ENCODE measurements at places on chromosomes 3 and 15. TPM values are rescaled to one million over a fixed set of nuclear protein-coding genes. Genes with fewer than 3 reads are reported as not detected.

DNA sequence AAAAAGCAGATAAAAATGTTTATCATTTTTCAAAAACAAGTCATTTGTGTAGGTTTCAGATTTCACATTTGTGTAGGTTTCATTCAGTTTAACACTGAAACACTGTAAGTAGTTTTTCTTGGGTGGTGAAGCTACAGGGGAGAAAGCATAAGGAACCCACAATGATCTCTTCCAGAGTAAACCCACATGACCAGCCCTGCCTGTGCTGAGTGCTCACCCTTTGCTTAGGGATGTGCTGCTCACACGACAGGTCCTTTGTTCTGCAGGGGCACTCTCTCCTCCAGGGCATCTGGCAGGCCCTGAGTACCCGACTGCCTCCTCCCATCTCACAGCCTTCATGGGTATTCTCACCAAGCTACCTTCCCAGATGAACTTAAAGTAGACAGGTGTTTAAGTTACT is 28.9 kb downstream of the ZXDC start:
- no peaks in the 10 kb centered on the region for H3K4me1 ChIP-seq
- no peak overlapping the region for H3K27ac ChIP-seq
- H3K27me3 ChIP-seq: no peaks in the 10 kb centered on the region
- H3K4me3 ChIP-seq: no peak overlapping the region
- DNase-seq: no peak

DNA sequence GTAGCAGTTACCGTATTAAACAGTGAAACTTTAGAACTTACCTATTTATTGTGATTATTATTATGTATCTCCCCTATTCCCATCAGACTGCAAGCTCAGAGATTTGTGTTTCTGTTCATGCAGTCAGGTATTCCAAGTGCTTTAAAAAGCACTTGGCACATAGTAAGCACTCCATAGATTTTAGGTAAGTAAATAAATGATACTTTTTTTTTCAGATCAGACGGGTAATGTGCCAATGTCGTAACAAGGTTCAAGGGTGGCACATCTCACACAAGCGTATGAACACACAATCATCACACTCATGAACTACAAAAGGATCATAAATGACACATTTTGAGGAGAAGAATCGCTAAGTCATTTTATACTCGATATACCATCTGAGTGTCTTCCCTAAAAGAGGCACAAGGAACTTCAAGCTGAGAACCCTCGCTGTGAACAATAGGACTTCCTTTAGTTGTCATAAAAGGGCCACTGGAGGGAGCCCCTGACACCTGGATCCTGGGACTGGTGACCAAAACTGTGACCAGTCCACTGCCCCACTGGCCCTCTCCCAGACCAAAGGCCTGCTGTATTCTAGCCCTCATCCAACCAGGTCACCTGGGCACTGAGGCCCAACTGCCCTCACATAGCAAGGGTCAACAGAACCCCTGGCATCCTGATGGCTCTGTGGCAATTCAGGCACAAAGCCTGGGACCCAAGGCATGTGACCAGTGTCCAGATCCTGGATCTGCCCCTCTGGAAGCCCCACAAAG is 32.1 kb downstream of the KIF9 start:
- no peaks in the 10 kb centered on the region for H3K4me1 ChIP-seq
- DNase-seq: no peak
- H3K36me3 ChIP-seq: no peaks in the 10 kb centered on the region
- H3K4me3 ChIP-seq: no peak overlapping the region
- H3K27ac ChIP-seq: no peak overlapping the region

GRCh38 chr3:177811112-177811511 is 613.8 kb upstream of the TBL1XR1 start:
- no peaks in the 10 kb centered on the region for H3K27me3 ChIP-seq
- no peak overlapping the region for H3K27ac ChIP-seq
- H3K4me1 ChIP-seq: peaks cover 7% of the 10 kb centered on the region
- H3K36me3 ChIP-seq: no peaks in the 10 kb centered on the region

GRCh38 chr15:71237456-71238188 is 122.4 kb downstream of the THSD4 start:
- no peaks in the 10 kb centered on the region for H3K4me1 ChIP-seq
- no peaks in the 10 kb centered on the region for H3K36me3 ChIP-seq
- peaks cover 3% of the 10 kb centered on the region for H3K27me3 ChIP-seq
- no peak for DNase-seq

COPS2 gene
- 56.8 TPM for total RNA-seq

DNA sequence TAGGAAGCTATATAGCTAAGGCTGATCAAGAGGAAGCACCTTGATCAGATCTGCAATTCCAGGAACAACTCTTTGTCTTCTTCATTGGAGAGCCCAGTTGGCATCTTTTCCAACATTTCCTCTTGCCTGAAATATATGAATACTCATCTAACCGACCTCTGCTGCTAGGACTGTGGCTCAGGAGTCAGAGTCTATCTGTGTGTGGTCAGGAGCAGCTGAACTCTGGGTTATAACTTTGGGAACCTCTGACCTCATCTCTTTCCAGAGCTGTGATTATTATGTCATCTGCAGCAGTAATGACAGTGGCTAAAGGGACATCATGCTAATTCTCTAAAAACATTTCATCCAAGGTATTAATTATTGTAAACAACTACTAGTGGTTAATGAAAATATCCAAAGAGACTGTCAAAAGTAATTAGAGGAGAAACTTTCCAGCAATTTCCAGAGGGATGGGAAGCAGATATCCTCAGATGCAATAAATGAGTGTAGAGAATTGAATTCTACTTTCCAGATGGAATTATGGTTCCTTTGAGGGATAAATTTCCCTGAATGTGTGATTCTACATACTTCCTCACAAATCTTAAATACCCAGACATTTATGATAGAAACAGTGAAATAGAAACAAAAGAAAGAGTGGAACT is 11.5 kb upstream of the SPINK8 start:
- no peak overlapping the region for H3K27ac ChIP-seq
- H3K36me3 ChIP-seq: no peaks in the 10 kb centered on the region
- H3K27me3 ChIP-seq: peaks cover 14% of the 10 kb centered on the region
- no peak for DNase-seq
- no peak overlapping the region for H3K4me3 ChIP-seq

PLS1 gene
- total RNA-seq: 2.3 TPM

- no peak overlapping the region for H3K4me3 ChIP-seq
- no peak overlapping the region for H3K27ac ChIP-seq
Measured at GRCh38 chr3:112514527-112515128, 15.4 kb upstream of the BTLA start.

DNA sequence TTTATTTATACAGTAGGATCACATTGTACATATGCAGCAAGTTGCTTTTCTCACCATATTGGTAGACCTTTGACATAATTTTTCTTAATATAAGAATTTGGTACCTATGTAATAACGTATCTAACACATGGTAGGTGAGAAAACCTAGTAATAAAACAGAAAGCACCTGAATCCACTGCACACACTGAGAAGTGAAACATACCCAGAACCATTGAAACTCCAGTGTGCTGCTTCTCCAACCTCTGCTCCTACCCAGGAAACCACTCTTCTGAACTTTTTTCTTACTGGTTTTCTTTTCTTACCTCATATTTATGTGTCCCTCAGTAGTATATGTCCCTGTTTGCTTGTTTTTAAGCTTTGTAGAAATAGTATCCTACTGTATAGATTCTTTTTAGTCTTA is 293.0 kb downstream of the UBE2E2 start:
- H3K4me3 ChIP-seq: no peak overlapping the region
- H3K27me3 ChIP-seq: no peaks in the 10 kb centered on the region
- no peak for DNase-seq
- no peak overlapping the region for H3K27ac ChIP-seq
- peaks cover 2% of the 10 kb centered on the region for H3K4me1 ChIP-seq

DNA sequence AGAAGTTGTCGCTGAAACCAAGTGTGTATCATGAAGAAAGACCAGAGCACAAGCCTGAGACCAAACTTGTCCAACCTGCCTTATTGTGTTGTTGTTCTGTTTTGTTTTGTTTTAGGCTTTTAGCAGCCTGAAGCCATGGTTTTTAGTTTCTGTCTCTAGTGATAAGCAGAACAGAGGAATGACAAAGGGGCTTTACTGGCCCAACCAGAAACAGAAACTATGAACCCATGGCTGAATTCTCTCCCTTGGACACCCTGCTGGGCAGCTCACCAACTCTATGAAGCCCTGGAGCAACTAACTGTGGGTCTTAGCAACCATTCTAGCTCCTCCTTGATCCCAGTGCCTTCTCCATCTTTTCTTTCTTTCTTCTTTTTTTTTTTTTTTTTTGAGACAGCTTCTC is 30.3 kb downstream of the HCLS1 start:
- no peaks in the 10 kb centered on the region for H3K27me3 ChIP-seq
- peaks cover 57% of the 10 kb centered on the region for H3K36me3 ChIP-seq
- no peak overlapping the region for H3K4me3 ChIP-seq
- no peak for DNase-seq

- H3K4me3 ChIP-seq: no peak overlapping the region
- no peak overlapping the region for H3K27ac ChIP-seq
- H3K36me3 ChIP-seq: peaks cover 2% of the 10 kb centered on the region
- peaks cover 12% of the 10 kb centered on the region for H3K4me1 ChIP-seq
- DNase-seq: peak; percentile 47
- H3K27me3 ChIP-seq: no peaks in the 10 kb centered on the region
Measured at GRCh38 chr15:89171136-89172072, 50.0 kb downstream of the RLBP1 start.

DNA sequence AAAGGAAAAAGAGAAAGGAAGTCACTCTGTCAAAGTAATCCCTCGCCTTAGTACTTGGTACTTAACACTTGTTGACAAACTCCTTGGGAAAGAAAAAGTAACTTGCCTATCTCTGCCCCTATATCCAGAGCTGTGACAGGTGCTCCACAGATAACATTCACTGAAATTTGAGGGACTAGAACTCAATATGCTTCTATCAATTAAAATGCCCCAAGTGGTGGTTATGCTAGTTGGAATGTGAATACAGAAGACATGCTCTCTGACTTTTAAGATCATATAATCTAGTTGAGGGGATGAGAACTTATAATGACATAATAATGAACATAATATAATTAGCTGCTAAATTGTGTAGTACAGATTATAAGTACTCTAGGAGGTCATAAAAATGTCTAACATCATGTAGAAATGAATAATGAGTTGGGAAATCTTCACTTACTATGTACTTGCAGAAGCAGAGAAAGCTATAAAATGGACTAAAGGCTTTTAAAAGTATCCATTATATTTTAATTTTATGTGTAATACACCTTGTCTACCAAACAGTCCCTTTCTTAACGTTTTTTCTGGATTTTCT is 153.1 kb upstream of the CCDC54 start:
- DNase-seq: no peak
- no peak overlapping the region for H3K27ac ChIP-seq
- H3K36me3 ChIP-seq: no peaks in the 10 kb centered on the region
- H3K4me3 ChIP-seq: no peak overlapping the region
- H3K4me1 ChIP-seq: no peaks in the 10 kb centered on the region

GRCh38 chr3:69948246-69948862 is 51.2 kb upstream of the SAMMSON start:
- H3K36me3 ChIP-seq: no peaks in the 10 kb centered on the region
- H3K4me3 ChIP-seq: no peak overlapping the region
- no peak for DNase-seq
- no peaks in the 10 kb centered on the region for H3K27me3 ChIP-seq

ITGA11 gene
- total RNA-seq: 0.39 TPM

- H3K4me3 ChIP-seq: no peak overlapping the region
- peaks cover 6% of the 10 kb centered on the region for H3K27me3 ChIP-seq
- no peaks in the 10 kb centered on the region for H3K36me3 ChIP-seq
- no peak overlapping the region for H3K27ac ChIP-seq
- no peaks in the 10 kb centered on the region for H3K4me1 ChIP-seq
Measured at GRCh38 chr3:64331605-64332004, 106.3 kb upstream of the PRICKLE2 start.

GRCh38 chr15:25674913-25675312 is 188.2 kb downstream of the ATP10A start:
- H3K36me3 ChIP-seq: peaks cover 21% of the 10 kb centered on the region
- H3K27ac ChIP-seq: no peak overlapping the region
- peaks cover 17% of the 10 kb centered on the region for H3K27me3 ChIP-seq

MNS1 gene
- 0.23 TPM for total RNA-seq

DNA sequence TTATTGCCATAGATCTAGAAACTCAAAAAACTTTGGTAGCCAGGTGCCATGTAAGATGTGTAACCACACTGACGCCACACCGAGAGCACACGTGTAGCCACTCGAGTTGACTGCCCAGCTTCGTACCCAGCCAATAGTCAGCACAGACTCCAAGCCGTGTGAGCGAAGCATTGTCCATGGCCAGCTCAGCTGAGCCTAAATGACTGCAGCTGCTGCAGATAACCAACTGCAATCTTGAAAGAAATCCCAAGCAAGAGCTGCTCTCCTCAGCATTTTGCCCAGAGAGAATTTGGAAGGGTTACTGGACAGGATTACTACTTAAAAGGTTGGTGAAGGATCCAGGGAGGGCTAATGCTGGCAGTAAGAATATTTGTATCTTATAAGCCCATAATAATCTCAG is 193.0 kb upstream of the THRB start:
- no peaks in the 10 kb centered on the region for H3K36me3 ChIP-seq
- no peak for DNase-seq
- H3K27me3 ChIP-seq: peaks cover 13% of the 10 kb centered on the region
- H3K27ac ChIP-seq: no peak overlapping the region

NOX5 gene
- total RNA-seq: not detected

DNA sequence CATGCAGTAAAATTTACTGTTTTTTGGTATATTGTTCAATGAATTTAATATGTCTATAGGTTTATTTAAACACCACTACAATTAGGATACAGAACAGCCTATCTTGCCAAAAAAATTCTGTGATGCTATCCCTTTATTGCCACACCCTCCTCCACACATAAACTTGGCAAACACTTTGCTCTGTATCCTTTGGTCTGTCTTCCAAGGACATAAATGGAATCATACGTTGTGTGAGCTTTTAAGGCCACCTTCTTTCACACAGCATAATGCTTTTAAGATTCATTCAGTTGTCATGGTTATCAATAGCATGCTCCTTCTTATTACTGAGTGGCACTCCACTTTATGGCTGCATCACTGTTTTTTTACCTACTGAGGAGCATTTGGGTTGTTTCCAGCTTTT is 71.5 kb downstream of the CERS3 start:
- H3K4me3 ChIP-seq: no peak overlapping the region
- DNase-seq: no peak
- H3K36me3 ChIP-seq: no peaks in the 10 kb centered on the region
- no peaks in the 10 kb centered on the region for H3K27me3 ChIP-seq
- H3K4me1 ChIP-seq: no peaks in the 10 kb centered on the region
- H3K27ac ChIP-seq: no peak overlapping the region

All from activated CD8-positive, alpha-beta T cell treated with anti-CD3 and anti-CD28 coated beads, Interleukin-2, amount 10 ng/mL, durations not matched to agents 7 days and 5 days (primary cell).